Stimulated activated CD4-positive, alpha-beta T cell treated with anti-CD3 and anti-CD28 coated beads, TNF-alpha, amount 100 ng/mL, for 48 hours (primary cell): ENCODE measurements at places on chromosomes 7 and 10.

DNA sequence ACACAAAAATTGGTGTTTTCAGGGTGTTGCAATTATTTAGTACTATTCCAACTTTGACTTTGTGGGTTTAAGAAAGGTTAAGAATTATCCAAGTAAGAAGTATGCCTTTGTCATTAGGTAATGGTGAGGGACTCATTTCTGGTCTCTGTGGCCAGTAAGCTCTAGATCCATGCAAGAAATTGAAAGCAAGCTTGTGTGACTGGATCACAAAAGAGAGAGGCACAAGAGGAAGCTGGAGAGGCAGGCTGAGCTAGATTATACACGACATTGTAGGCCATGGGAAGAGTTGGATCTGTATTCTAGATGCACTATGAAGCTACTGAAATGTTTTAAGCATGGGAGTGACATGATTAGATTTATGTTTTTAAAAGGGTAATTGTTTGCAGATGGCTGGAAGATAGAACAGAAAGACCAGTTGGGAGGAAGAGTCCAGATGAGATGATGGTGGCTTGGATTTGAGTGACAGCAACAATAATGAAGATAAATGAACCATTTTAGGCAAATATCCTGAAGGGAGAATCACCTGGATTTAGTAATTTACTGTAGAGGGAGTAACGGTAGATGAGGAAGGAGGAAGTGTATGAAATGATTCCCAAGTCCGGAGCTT lies 50.0 kb downstream of the CALD1 start:
- DNase-seq, result no peak

DNA sequence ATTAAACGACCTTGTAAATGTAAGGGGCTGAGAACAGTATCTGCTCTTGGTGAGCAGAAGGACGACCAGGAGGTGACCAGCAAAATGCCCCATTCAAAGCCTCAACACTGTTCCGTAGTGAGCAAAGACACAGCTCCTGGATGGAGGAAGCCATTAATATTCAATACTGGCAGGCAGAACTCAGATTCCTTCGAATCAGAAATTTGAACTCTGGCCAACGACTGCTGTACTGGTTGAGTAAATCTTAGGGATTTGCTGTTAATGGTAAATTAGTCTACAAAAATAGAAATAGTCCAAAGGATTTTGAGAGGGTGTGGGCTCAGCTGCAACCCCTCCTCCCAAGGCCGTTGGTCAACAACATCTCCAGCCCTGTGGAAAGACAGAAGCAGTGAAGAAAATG lies 130.5 kb upstream of the PFKP start:
- DNase-seq, result no peak

- no peak for DNase-seq
Observed at GRCh38 chr10:13779748-13780147, 193.0 kb downstream of the PRPF18 start.

DNA sequence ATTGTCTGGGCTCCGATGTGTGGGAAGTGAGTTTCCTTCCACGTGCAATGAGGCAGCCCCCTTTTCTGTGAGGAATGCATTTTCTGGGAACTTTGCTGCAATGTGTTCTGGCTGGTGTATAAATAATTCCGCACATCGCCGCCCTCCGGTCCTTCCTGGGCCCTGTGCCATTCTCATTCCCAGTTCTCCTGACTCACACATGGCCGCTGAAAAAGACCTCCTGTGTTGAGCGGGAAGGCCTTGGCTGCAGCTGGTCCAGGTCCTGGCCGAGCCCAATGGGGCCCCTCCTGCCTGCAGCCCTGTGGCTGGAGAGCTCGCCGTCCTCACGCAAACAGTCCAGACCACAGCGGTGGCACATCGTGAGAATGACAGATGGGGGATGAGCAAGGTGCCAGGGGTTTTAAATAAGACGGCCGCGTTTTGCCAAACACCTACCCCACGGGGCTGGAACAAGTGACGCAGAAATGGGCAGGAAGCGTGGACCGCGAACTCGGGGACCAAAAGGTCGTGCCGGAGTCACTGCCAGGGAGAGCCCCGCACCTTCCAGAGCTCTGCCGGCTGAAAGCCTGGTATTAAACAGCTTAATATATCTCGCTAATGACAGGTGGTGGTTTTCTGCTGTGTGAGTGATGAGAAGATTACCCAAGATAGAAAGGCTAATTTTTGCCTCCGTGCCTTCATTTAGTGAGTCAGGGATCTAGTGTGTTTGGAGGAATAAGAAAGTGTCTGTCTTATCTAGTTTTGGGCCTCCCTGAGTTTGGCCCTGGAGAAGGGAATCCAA lies 37.0 kb downstream of the FAM20C start:
- DNase-seq, result no peak

GRCh38 chr7:107854989-107855388 lies 36.0 kb upstream of the DLD start:
- no peak for DNase-seq

GRCh38 chr7:74480861-74481417 lies 27.2 kb downstream of the GTF2IRD1 start:
- no peak for DNase-seq

GRCh38 chr10:14196113-14196512 lies 134.6 kb downstream of the FRMD4A start:
- no peak for DNase-seq

DNA sequence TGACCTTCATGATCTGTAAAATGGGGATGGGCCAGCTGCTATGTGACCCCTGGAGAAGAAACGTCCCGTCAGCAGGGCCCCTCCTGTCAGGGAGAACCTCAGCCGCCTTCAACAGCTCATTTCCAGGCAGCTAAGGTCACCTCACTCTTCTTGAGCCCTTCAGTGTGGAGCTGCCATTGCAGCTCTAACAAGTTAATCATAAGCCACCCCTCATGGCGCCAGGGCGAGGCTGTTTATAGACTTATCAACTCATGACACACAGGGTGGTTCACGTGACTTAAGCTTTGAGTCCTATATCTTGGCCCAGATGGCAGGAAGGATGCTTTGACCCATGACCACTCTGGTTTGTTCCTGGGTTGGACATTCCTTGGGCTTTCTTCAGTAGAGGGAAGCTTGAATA lies 315.1 kb downstream of the TNS3 start:
- no peak for DNase-seq

GRCh38 chr10:5046410-5046809 lies 42.8 kb upstream of the AKR1C2 start:
- no peak for DNase-seq

- no peak for DNase-seq
Observed at GRCh38 chr10:1706256-1706655, 31.1 kb downstream of the ADARB2 start.

GRCh38 chr10:16765509-16766375 lies 51.5 kb downstream of the RSU1 start:
- DNase-seq, result no peak

GRCh38 chr7:142885311-142886230 lies at the start of gene TRPV6:
Gene TRPV6, minus strand, starts transcription at chr7:142885745.
- no peak for DNase-seq

GRCh38 chr10:543131-543530 lies 146.3 kb downstream of the DIP2C start:
- no peak for DNase-seq

- DNase-seq, result no peak
Observed at GRCh38 chr10:508726-509125, 180.7 kb downstream of the DIP2C start.

DNA sequence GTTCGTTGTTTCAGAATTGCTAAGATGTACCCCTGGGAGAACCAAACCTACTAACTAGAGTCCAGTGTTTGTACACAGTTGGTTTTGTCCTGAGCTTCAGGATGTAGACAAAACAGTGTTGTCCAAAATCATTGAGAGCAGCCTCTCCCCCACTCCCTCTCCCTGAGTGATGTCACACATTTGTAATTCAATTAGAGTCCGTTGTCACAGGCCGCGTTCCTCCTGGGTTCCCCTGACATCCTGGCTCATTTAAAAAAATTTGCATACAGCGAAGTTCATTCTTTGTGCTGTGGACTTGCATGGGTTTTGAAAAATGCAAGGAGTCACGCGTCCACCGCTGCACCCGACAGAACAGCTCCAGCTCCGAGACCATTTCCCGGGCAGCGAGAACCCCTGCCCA lies 10.3 kb downstream of the GRIFIN start:
- DNase-seq, result no peak

DNA sequence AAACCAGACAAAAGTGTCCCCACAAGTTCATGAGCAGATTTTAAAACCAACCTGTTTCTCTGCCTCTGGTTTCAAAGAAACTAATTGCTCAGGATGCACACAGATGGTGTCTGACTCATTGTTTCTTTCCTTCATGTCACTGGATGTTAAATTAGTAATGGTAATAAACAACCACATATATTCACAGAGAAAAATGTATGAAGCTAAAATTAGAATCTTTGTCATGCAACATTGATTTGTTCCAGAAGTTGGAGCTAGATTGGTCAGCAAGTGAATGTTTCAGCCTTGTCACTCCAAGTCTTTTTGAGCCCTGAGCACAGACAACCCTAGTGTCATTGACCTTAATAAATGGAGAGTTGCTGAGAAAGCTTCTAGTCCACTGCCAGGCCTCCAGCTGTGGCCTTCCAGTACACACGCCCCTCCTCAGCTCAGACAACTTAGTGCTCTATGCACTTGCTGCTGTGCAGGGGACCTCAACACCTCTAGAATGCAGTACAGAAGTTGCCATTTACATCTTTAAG lies 175.9 kb downstream of the CCDC71L start:
- no peak for DNase-seq

DNA sequence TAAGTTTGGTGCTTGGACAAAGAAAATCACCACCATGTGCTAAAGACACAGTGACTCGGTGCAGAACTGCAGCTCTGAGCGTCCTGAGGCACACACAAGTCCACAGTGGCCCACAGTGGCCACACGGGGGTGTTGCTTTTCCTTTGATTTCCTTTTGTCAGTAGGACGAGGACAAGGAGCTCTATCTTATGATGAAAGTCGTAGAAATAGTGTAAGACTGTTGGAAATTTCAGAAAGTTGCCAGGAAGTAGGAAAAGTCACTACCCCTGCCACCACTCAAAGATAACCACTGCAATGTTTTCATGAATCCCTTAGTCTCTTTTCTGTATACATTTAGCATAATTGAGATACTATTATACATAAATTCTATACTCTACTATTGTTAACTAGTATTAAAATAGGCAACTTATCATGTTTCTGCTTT lies 146.0 kb downstream of the TNS3 start:
- no peak for DNase-seq

DNA sequence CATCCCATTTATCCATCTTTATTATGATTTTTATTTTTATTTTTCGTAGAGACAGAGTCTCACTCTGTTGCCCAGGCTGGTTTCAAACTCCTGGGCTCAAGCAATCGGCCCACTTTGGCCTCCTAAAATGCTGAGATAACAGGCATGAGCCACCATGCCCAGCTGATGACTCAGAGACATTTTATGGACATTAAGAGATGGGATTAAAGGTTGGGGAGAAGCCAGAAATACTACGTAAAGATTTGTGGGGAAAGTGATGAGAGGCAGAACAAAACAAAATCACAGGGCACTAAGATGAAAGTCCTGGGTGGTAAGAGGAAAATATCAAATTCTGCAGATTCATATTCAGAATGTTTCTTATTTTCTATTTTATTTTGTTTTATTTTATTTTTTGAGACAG lies 7.6 kb downstream of the WNT8B start:
- DNase-seq, result no peak

DNA sequence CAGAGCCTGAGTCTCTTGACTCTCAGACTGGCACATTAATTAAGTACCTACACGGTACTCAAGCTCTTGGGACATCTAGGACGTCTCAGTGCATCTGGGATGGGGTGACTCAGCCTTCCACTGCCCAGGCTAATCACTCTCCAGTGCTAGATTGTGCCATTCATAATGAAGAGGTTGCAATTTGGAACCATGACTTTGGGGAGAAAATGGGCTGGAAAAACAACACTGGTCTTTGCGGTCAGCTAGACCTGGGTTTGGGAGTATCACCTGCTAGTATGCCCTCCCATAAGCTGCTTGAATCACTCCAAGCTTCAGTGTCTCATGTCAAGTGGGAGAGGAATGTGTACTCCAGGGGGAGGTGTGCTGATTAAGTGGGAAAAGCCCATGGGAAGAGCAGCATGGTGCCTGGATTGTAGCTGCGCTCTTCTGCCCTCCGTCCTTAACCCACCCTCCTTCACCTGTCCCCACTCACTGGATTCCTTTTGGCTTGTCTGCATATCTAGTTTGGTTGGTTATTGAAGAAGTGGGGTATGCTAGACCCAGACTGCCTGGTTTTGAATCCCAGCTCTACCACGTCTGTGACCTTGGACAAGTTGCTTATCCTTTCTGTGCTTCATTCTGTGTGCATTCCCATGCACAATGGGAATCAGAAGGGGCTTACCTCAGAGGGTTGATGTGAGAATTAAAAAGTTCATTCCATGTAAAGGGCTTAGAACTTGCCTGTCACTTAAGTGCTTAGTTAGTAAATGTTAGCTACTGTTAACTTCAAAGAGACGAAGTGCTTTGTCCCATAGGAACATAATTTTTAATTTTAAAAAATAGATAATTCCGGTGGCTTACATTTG lies 3.8 kb downstream of the NFE2L3 start:
- no peak for DNase-seq

- no peak for DNase-seq
Observed at GRCh38 chr7:73801577-73801976, 29.2 kb upstream of the CLDN4 start.

DNA sequence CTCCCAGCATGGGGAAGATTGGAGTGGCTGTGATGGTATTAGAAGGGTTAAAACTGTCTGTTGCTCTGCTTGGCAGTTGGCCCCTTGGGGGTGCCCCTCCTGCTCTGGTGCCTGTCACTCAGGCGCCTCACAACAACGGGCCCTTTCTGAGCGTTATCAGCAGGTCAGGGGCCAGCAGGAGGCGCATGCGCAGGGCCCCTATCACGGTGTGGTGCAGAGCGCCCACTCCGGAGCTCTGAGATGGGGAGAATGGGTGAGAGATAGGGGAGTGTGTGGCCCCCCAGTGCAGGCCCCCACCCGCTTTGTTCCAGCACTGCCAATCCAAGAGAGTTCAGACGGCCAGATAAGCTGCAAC lies 24.8 kb downstream of the GBX1 start:
- no peak for DNase-seq

DNA sequence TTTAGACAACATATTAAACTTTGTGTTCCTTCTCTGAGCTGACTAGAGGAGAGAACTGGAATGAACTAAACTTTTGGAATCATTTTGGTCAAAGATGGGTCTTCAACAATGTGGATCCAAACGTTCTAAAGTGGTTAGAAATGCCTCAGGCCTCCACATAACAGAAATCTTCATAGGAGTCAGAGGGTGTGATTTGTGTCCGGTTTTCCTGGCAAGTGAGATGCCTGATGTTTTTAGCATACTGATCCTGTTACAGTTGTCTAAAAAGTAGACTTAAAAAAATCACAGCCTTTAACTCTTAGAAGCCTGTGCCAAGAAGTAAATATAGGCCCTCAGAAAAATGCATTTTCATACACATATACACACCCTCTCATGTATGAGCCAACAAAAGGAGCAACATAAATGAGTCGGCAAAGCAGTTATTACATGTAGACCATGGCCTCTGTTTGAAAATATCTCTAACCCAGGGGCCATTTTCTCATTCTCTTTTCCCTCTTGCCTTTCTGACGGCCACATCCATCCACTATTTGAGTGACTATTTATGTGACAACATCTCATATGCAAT lies 64.5 kb downstream of the ST7 start:
- no peak for DNase-seq

DNA sequence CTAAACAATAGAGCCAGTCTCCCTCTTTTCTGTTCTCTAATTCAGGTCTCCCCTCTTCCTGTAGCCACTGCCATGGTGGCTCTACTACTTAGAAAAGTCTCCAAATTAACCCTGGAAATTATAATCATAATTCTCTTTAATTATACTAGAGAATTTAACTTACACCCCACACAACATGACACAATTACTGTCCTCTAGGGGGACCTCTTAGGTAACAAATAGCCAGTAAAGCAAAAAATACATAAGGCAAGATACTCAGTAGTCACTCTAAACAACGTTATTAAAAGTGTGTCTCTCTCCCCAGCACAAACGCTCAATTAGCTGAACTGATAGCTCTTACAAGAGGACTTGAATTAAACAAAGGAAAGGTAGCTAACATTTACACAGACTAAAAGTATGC lies 44.3 kb upstream of the ZNF107 start:
- no peak for DNase-seq
